Caudate nucleus (tissue), 63 donors: ENCODE measurements at places on chromosomes 6 and 20.

DNA sequence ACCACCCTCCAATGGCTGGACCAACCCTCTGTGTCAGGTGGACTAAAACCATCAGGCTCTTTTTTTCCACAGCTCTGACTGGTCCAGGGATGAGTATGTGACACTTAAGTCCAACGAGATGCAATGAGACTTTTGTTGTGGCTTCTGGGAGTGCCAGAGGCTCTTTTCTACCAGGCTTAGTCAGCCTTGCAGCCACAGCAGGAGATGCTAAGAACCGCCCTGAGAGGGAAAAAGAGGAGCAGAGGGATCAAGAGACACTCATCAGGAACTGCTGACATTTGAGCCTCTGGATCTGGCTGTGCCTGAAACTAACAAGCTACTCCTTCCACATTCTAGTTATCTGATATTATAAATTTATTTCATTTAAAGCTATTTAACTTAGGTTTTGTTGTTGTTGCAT lies 270.9 kb upstream of the SULF2 start:
- DNase-seq, result no peak

- no peak for DNase-seq
These were observed 45.1 kb upstream of the PHACTR3 start for GRCh38 chr20:59559024-59559817.

- peak; percentile 77 for DNase-seq
These were observed at the start of gene SNX9 for GRCh38 chr6:157823001-157823527. SNX9 (plus strand) TSS chr6:157823246; CDS start chr6:157823435, 189 bp downstream.

GRCh38 chr20:53212018-53212417 lies 239.9 kb downstream of the TSHZ2 start:
- no peak for DNase-seq

DNA sequence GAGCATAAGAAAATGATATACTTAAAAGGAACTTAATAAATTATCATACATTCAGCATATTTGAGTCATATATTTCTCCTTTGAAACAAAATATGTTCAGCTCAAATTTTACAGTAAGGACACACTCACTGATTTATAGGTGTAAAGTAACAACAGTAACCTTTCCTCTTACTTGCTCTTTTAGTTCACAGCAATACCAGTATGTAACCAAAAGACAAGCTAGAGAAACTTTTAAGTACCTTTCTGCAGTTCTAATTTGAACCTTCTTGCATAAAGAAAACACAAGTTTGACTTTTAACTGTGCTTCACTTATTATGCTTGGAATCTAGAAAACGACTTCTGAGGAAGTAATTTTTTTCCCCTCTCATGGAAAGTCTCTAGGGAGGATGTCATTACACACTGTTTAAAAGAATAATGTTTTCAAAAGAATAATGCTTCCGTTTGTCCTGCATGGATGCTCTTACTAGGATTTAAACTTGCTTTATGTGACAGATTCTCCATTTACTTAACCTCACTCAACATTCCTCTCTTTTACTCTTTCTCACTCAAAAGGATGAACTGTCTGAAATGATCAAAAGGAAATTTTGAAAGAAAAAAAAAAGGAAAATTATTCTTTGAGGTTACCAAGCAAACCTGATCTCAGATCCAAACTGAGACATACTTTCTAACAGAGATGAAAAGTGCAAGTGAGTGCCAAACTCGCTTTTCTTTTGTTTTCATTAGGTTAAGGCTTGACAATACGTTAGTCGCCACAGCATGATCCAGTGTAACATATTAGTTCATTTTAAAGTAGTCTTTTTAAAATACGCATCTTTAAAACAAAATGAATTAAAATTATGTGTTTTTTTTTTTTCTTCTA lies 22.4 kb upstream of the CALHM6 start:
- no peak for DNase-seq

DNA sequence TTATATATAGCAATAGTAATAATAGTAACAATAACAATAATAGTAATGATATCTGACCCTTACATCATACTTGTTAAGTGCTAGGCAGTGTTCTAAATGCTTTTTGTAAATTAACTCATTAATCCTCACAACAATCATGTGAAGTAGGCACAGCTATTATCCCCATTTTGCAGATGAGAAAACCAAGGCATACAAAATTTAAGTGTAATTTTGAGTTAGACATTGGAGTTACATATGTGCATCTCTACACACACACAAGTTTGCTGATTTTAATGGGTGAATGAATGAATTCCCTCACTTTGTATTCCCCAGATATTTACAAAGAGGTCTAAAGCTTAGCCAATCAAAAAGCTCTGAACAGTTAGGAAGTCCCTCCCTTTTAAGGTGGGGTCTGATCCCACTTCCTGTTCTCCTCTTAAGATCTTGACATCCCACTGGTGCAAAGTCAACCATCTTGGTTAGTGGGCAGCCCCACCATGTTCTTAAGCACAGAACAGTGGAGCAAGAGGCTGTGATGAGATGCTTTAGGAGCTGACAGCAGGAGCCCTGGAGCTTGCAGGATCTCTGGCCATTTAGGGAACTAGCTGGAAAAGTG lies 85.3 kb upstream of the FOXP4 start:
- DNase-seq, result no peak

DNA sequence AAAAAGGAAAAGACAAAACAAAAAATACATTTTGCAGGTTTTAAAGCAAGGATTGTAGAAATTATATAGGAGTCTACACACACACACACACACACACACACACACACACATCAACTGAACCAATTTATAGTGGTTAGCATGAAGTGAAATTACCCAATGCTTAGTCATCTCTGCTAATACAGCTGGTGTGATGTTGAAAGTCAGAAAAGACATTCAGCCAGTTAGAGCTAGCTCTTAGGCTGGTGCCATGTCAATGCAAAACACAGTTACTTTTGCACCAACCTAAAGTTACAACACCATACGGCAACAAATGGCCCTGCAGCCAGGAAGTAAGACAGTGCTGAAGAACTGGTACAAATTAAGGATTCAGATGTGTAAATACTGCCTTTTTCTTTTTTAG lies 15.2 kb downstream of the FAM210B start:
- DNase-seq, result no peak

DNA sequence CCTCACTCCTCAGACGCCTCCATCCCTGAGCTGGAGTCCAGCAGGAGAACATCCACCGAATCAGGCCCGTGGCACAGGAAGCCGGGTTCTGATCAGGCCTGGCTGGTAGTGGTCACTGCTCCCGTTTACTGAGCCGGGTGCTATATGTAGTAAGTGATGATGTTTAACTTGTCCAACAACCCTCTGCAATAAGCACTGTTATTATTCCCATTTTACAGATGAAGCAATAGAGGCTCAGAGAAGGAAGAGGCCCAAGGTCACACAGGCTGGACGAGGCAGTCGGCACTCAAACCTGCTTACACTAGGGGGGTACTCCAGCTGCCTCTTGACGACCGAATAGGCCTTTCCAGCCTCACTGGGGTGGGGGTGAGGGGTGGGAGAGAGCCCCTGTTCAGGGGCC lies 14.3 kb upstream of the VSTM2L start:
- no peak for DNase-seq

GRCh38 chr6:142236691-142237090 lies 65.1 kb upstream of the ADGRG6 start:
- DNase-seq, result no peak

GRCh38 chr6:56450882-56451739 lies 191.6 kb downstream of the DST start:
- DNase-seq, result peak; percentile 2

DNA sequence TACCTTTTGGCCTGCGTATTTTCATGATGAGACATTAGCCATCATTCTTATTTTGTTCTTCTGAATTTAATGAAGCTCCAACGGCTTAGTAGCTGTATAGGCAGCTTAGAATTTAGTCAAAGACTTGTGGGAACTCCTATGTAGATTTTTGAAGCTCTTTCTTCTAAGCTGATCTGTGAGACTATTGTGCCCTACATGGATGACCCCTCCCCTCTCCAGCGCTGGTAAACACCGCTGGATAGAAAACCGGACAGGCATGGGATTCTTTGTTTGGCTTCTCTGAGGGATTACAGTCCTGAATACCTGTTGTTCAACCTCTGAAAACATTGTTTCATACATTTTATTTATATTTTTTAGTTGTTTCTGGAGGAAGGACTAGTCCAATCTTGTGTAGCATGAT lies 1353.4 kb downstream of the GRIK2 start:
- no peak for DNase-seq
